ENCODE measurements at places on chromosomes 7 and 10. TPM values are rescaled to one million over a fixed set of nuclear protein-coding genes. Genes with fewer than 3 reads are reported as not detected.
A peak's percentile ranks its signal among the peaks of the same experiment; 100 is the strongest.

CPEB3 gene
- 4.1 TPM for total RNA-seq

AGMO gene
- not detected for total RNA-seq

ABCA13 gene
- 0.94 TPM for total RNA-seq

GNG11 gene
- total RNA-seq, result 23.6 TPM

ENKUR gene
- not detected for total RNA-seq

TWIST1 gene
- 22.1 TPM for total RNA-seq

- DNase-seq, result peak; percentile 39
Measured at GRCh38 chr7:23529262-23529859, 2.4 kb downstream of the TRA2A start.

- peak; percentile 80 for DNase-seq
Measured at GRCh38 chr10:102731222-102731800, 12.4 kb upstream of the WBP1L start.

GRCh38 chr10:68598978-68599770, 39.0 kb downstream of the TET1 start:
- peak; percentile 28 for DNase-seq

GRCh38 chr10:16449454-16449853, 12.6 kb downstream of the PTER start:
- DNase-seq, result no peak

- DNase-seq, result no peak
Measured at GRCh38 chr7:22174574-22174953, 182.4 kb downstream of the RAPGEF5 start.

- no peak for DNase-seq
Measured at GRCh38 chr7:100124301-100125230, 2.2 kb upstream of the MBLAC1 start.

GRCh38 chr7:66359656-66360211, 154.6 kb downstream of the TPST1 start:
- peak; percentile 27 for DNase-seq

- peak; percentile 59 for DNase-seq
Measured at GRCh38 chr10:98425511-98426352, 10.8 kb upstream of the PYROXD2 start.

DNA sequence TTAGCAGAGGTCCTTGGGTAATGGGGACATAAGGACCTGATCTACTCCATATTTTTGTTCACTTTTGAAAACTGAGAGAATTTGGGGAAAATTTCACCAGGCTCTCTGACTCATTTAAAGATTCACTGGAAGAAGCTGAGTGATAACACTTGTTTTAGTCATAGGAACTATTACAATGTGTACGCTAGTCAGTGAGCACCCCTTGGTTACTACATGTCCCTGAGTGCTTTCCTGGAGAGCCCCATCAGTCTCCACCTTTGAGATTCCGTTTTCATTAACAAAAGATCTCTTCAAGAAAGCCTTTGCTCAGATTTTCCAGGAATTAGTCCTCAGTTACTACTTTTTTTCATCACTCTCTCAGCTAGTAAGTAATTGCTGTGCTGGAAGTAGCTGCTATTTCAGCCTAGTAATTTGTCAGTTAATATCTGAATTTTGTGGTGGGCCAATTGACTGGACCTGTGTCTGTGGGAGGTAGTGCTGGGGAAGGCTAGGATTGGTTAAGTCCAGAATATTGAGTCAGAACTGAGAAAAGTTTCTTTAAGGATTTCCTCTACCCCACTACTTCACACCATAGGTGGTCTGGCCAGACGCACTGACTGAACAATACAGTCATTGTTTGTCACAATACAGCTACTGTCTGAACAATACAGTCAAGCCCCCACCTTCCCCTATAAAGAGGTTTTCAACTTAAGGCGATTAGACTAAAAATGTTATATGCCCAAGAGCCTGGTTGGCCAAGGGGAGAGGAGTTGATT, 235.0 kb downstream of the CCDC7 start:
- DNase-seq, result no peak

DNA sequence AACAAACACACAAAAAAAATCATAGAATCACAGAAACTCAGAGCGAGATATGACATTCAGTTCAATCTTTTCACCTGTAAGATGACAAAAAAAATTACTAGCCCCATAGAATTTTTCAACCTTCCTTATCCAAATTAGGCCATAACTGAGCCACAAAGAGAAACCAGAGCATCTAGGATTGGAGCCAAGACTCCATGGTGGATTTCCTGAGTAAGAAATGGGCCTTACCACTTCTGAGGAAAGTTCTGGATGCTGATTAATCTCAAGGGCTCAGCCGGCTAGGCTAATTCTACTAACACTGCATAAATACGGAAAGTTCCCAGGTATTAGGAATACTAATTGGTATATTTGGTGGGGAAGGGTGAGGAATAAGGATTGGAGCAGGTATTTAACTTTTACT, 16.8 kb downstream of the LIPM start:
- no peak for DNase-seq

GRCh38 chr10:58714409-58714808, 201.7 kb downstream of the BICC1 start:
- DNase-seq, result no peak

- peak; percentile 63 for DNase-seq
Measured at GRCh38 chr10:6065835-6066234, 3.7 kb upstream of the IL2RA start.

DNA sequence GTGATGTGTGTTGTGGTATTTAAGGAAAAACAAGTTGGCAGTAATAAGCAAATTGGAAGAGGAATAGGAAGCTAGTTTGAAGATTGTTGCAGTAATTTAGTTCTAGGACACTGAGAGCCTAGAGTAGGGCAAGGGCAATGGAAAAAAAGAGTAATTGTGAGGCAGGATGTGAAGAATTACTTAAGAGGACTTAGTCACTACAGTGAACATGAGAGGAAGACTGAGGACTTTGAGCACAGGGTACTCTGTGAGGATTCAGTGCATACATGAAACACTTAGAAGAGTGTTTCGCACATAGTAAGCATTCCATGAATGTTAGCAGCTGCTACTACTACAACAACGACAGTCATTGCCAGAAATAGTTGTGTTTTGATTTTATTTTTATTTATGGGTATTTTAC, 30.9 kb upstream of the DKK1 start:
- no peak for DNase-seq

DNA sequence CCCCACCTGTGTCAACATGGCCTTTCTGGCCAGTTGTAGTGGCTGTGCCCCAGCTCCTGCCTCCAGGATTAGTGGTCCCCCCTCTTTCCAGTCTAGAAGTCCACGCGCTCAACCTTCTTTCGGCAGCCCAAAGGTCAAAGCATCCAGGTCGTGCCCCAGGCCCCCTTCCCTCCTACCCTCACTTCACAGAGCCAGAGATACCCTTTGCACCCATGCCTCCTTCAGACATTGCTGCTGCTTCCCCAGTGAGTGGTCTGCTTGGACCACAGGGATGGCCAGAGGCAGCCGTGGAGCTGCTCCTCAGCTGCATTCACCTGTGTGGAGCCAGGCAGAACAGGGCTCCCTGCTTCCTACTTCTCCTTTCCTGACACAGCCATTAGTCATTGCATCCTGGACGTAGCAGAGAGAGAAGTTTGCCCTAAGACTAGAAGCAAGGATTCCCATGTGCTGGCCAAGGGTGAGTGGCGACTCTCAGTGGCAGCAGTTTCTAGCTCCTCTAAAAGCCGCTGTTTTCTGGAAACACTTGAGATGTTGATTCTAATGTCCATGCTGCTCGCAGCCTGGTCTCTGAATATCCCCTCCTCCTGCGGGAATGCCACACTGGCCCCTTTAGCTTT, 243.1 kb upstream of the SHH start:
- DNase-seq, result no peak

Data from adrenal gland (tissue), 19 donors.